ENCODE measurements at places on chromosomes 1 and 21.

DNA sequence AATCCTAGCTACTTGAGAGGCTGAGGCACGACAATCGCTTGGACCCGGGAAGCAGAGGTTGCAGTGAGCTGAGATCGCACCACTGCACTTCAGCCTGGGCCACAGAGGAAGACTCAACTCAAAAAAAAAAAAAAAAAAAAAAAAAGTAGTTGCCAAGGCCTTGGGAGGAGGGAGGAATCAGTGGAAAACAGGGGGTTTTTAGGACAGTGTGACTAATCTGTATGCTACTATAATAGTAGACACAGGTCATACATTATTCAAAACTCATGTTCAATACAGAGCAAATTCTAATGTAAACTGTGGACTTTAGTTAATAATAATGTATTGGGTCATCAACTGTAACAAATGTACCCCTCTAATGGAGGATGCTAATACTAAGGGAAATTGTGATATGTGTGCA lies 51.7 kb upstream of the CTPS1 start:
- no peaks in the 10 kb centered on the region for H3K4me1 ChIP-seq
- no peak overlapping the region for H3K27ac ChIP-seq
- DNase-seq: no peak
- no peak overlapping the region for H3K4me3 ChIP-seq

DNA sequence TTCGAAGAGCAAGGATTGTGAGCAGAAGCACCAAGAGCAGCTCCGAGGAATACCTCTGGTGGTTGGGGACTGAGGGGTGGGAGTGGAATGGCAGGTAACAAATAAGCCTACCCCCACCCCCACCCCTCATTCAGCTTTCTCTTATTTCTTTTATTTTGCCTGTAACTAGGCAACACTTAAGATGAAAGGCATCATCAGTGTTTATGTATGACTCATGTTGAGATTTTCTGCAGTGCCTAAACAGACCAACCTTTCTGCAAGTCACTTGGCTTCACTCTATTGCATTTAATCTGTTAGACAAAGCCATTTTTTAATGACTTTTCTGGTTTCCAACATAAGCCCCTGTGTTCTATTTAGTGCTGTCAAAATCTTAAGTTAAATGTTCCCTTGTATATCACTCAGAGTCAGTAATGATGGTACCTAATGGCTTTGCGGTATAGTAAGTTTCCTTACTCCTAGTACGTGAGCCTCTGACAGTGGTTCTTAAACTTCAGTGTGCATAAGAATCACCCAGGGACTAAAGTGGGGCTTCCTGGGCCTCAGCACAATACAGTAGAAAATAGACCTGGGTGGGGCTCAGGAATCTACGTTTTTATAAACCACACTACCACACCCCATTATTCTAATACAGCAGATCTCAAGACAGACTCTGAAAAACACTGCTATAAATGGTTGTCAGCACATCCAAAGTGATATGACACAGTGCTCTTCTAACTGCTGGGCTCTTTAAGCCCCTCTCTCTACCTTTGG lies 19.9 kb downstream of the CASQ2 start:
- H3K4me3 ChIP-seq: no peak overlapping the region
- H3K27me3 ChIP-seq: peaks cover 14% of the 10 kb centered on the region
- DNase-seq: no peak
- H3K27ac ChIP-seq: no peak overlapping the region
- H3K4me1 ChIP-seq: no peaks in the 10 kb centered on the region

DNA sequence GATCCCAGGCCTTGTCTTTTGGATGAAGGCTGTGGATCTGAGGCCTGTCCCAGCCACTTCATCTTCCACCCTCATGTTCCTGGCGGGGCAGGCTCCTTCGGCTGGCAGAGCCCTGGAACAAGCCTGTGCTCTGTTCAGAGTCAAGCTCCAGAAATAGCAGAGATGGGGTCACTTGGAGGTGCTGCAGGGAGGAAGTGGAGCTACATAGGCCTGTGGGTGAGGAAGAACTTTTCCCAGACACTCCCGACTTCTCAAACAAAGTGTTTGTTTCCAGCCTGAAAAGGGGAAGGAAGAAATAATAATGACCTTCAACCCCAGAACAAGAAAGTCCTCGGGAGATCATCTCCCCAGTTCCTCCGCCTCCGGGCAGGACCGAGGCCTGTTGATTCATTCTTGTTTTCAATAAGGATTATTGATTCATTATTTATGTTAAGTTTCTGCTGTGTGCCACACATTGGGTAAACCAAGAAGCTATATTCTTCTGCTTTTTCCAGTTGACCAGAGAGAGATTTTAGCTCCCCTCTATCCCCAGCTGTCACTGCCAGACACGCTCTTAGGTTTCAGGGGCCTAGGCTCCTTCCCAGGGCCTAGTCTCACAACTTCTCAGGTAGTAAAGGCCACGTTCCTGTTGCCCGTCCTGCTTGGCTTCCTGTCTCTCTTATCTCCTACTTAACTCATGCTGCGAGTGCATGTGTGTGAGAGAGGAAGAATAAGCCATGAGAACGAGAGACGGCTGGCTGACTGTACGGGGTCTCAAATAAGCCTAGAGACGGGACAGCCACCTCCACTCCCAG lies 16.9 kb downstream of the IKBKE start:
- no peak overlapping the region for H3K4me3 ChIP-seq
- H3K27me3 ChIP-seq: no peaks in the 10 kb centered on the region
- no peak for DNase-seq
- peaks cover 56% of the 10 kb centered on the region for H3K36me3 ChIP-seq
- peaks cover 11% of the 10 kb centered on the region for H3K4me1 ChIP-seq

DNA sequence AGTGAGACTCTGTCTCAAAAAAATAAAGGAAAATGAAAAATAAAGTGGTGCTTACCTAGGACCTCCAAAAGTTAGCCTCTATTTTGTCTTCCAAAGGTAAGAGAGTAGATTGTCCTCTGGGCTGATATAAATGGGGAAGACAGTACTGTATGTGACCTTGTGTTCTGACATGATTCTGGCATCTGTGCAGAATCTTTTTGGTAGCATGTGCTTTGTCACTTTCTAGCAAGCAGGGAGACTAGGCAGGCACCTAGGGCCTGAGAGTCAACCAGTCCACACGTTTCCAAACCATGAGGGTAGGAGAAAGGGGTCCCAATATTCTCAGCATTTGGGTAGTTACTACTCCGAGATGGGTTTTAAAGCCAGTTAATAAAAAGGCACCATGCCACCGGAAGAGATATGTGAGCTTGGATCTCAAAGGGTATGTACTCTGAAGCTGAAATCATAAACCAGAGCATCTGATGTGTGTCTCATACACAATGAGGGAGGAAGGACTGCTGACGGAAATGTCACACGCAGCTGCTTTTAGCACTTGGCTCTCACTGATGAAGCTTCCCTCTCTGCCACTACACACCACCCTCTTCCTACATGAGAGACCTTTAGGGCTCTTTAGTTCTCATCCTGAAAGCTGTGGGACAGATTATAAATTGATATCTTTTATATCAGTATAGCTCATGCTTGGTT lies 27.0 kb upstream of the SLC16A1 start:
- no peaks in the 10 kb centered on the region for H3K27me3 ChIP-seq
- no peak overlapping the region for H3K4me3 ChIP-seq
- no peak overlapping the region for H3K27ac ChIP-seq

- H3K27ac ChIP-seq: no peak overlapping the region
- peaks cover 11% of the 10 kb centered on the region for H3K36me3 ChIP-seq
- H3K27me3 ChIP-seq: peaks cover 6% of the 10 kb centered on the region
Measured at GRCh38 chr1:236520445-236521005, 3.3 kb upstream of the LGALS8 start.

DNA sequence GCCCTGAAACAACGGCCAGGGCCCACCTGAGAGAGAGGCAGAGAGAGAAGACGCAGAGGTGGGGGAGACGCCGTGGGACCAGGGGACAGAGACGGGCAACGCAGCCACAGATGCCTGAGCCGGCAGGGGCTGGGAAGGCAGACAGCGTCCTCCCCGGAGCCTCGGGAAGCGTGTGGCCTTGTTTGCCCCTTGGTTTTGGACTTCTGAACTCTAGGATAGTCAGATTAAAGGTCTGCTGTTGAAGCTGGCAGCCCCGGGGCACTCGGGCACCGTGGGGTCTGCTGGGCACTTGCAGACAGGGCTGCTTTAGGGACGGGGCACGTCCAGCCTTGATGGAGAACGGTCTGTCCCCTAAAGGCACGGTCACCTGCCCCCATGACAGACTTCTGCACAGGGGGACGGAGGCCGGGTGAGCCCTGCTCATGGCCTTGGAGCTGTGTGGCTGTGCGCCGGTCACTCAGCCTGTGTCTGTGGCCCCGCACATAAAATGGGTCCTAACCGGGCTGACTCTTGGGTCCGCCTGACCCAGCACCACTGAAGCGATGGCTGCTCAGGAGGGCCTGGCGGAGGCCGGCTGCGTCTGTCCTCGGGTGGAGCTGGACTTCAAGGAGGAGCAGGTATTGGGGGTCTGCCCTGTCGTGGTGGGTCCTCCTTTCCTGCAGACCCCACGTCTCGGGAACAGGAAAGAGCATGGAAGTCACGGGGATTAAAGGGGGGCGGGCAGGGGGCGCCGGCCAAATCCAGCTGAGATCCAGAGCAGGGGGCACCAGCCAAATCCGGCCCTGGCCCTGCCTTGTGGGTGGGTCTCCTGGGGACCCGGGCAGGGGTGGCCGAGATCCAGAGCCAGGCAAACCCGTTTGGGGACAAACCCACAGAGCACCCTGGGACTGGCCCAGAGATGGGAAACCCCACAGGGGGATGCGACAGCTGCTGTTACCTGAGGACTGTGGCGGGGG lies 9.6 kb upstream of the RNF223 start:
- peaks cover 2% of the 10 kb centered on the region for H3K4me1 ChIP-seq

DNA sequence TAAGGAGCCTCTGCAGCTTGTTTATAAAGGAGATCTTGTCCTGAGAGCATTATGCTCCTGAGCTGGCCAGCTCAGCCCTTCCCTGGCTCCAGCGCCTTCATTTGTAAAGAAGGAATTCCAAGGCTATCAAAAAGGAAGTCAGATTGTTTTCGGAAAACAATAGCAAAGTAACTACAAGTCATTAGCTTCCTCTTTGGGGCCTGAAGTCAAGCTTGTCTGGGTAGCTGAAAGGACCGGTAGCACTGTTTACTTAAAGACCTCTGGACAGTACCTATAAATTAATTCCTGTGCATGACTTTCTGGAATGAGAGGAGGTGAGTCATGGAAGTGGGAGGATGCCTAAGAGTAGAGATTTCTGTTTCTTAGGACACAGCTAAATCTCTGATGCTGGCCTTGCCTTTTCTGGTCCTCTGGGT lies 20.7 kb upstream of the GJA5 start:
- no peaks in the 10 kb centered on the region for H3K4me1 ChIP-seq
- no peaks in the 10 kb centered on the region for H3K36me3 ChIP-seq
- H3K27me3 ChIP-seq: peaks cover 34% of the 10 kb centered on the region
- no peak for DNase-seq
- H3K27ac ChIP-seq: no peak overlapping the region

- H3K4me3 ChIP-seq: no peak overlapping the region
- H3K4me1 ChIP-seq: no peaks in the 10 kb centered on the region
- no peak for DNase-seq
Measured at GRCh38 chr1:176765608-176766007, 302.6 kb downstream of the PAPPA2 start.

DNA sequence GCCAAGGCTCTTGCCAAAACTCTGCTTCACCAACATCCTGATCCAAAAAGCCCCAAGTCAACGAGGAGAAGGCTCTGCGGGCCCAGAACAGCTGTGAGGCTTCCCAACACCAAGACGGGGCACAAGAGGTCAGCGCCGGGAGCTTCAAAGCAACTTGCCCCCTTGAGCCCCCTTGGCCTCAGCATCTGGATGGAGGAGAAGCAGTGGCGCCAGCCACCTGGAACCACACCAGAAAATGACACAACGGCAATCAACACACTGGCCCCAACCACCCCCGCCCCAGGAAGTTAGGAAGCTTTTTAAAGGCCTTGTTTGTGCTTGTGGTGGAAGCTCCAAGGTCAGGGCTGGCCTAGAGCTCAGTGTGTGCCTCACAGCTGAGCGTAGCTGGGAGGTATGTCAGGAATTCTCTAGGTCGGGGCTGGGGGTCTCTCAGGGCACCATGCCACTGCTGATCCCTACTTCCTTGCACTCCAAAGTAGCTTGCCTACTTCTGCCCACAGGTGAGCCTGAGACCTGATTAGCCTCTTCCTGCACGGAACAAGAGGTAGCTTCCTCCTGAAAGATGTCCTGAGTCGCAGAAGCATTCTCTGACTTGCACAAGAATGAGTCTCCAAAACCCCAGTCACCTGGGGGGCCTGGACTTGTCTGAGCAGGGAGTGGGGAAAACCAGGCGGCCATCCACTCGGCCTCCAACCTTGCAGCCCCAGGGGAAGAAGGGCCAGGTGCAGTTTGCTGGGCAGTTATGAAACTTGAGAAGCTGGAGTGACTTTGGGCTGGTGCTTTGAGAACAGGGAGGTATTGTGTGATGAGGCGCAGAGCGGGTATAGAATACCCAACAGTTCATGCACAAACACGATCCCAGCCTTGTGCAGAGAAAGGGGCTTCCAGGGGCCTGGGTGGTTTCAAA lies 9.7 kb upstream of the SRP9 start:
- H3K4me1 ChIP-seq: no peaks in the 10 kb centered on the region
- H3K4me3 ChIP-seq: no peak overlapping the region
- H3K27ac ChIP-seq: peak overlapping the region; percentile 38
- DNase-seq: no peak
- no peaks in the 10 kb centered on the region for H3K27me3 ChIP-seq

GRCh38 chr21:44820851-44821250 lies 3.0 kb upstream of the SUMO3 start:
- H3K4me1 ChIP-seq: peaks cover 15% of the 10 kb centered on the region
- H3K4me3 ChIP-seq: no peak overlapping the region
- no peak overlapping the region for H3K27ac ChIP-seq
- peaks cover 2% of the 10 kb centered on the region for H3K27me3 ChIP-seq

- H3K27me3 ChIP-seq: peaks cover 4% of the 10 kb centered on the region
- H3K4me3 ChIP-seq: no peak overlapping the region
- H3K36me3 ChIP-seq: peaks cover 2% of the 10 kb centered on the region
- H3K4me1 ChIP-seq: no peaks in the 10 kb centered on the region
- no peak overlapping the region for H3K27ac ChIP-seq
Measured at GRCh38 chr1:84582802-84583587, 8.8 kb upstream of the CTBS start.

GRCh38 chr1:221837896-221838295 lies 96.0 kb upstream of the DUSP10 start:
- H3K4me1 ChIP-seq: peaks cover 70% of the 10 kb centered on the region
- peak overlapping the region; percentile 59 for H3K27ac ChIP-seq
- peak overlapping the region; percentile 35 for H3K4me3 ChIP-seq
- DNase-seq: peak; percentile 55

GRCh38 chr1:30198795-30199403 lies 524.5 kb downstream of the MATN1 start:
- H3K36me3 ChIP-seq: no peaks in the 10 kb centered on the region
- H3K27me3 ChIP-seq: no peaks in the 10 kb centered on the region
- H3K27ac ChIP-seq: no peak overlapping the region
- no peak overlapping the region for H3K4me3 ChIP-seq
- no peak for DNase-seq

- no peak overlapping the region for H3K4me3 ChIP-seq
- no peak overlapping the region for H3K27ac ChIP-seq
- peaks cover 51% of the 10 kb centered on the region for H3K4me1 ChIP-seq
Measured at GRCh38 chr1:156805766-156806511, 10.7 kb downstream of the SH2D2A start.

- no peak overlapping the region for H3K27ac ChIP-seq
- H3K4me1 ChIP-seq: peaks cover 20% of the 10 kb centered on the region
- H3K36me3 ChIP-seq: no peaks in the 10 kb centered on the region
- peaks cover 3% of the 10 kb centered on the region for H3K27me3 ChIP-seq
Measured at GRCh38 chr1:32761253-32761877, 55.8 kb downstream of the YARS1 start.

- H3K27ac ChIP-seq: no peak overlapping the region
- no peaks in the 10 kb centered on the region for H3K4me1 ChIP-seq
- no peaks in the 10 kb centered on the region for H3K36me3 ChIP-seq
- no peak for DNase-seq
- peaks cover 4% of the 10 kb centered on the region for H3K27me3 ChIP-seq
- no peak overlapping the region for H3K4me3 ChIP-seq
Measured at GRCh38 chr21:38284216-38284615, 27.4 kb downstream of the KCNJ15 start.

Data from activated CD4-positive, alpha-beta T cell treated with anti-CD3 and anti-CD28 coated beads, Interleukin-2, amount 10 ng/mL, durations not matched to agents 7 days and 5 days (primary cell).